ENCODE measurements at places on chromosomes 7 and 10. TPM values are rescaled to one million over a fixed set of nuclear protein-coding genes. Genes with fewer than 3 reads are reported as not detected.

DNA sequence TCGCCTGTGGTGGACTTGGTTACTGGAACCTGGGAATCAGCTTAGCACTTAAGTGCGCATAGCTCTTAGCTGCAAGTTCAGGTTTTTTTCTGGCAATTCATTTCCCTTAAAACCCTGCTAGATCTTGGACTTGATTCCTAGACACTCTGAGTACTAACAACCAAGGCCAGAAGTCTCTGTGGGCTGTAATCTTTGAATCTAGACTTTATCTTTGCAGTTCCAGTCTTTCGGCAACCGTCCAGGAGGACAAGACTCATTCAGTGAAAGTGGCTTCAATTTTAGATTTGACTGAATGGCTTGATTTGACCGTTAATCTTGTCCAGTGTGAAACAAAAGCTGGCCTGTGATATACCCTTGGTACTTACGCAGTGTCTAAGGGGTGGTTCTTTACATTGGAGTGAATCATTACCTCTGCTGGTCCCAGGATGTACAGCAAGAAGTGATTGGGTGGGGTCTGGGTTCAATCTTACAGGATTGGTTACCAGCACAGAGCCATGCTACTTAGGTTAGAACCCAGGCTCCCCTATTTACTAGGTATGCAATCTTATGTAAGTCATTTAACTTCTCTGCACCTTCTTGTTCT, 16.4 kb downstream of the PTTG1IP2 start:
- DNase-seq: no peak

DNA sequence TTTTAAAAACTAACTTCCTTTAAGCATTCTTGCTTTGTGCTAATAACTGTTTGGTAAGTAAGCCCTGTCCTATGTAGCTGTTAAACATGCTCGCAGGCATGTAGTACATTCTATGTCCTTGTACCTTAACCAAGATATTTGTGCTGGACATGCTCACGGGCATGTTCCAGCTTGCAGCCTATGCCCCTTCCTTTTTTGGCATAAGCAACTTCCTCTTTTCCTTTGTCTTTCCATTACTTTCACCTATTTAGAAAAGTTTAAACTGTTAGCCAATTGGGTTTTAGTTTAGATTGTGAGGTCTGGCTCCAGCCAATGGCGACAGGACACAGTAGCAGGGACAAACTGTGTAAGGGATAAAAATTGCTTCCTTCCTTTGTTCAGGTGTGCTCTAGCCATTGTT, 14.4 kb upstream of the APBB1IP start:
- DNase-seq: no peak

CALHM1 gene
- not detected for total RNA-seq

DNA sequence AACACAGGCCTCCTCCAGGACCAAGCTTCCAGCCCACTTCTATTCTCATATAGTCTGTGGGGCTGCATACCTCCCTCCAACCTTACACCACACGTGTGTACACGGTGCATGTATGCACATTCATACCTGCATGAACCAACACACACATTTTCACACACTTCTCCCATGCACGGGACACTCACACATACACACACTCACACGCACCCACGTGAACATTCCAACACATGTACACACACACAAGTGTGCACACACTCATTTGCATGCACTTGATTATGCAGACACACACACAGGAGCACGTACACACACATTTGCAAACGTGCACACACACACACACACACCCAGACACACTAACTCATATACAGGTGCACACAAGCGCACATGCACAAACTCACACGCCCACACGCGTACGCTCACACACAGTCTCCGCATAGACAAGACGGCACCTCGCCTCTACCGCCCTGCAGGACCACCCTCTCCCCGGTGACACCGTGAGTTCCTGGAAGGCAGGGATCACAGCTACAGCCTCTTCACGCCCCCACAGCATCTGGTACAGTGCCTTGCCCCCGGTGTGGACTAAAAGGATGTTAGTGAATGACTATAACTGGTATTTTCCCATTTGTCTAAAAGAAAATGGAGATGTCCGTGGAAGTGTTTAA, 263.8 kb downstream of the PTPRN2 start:
- no peak for DNase-seq

DNA sequence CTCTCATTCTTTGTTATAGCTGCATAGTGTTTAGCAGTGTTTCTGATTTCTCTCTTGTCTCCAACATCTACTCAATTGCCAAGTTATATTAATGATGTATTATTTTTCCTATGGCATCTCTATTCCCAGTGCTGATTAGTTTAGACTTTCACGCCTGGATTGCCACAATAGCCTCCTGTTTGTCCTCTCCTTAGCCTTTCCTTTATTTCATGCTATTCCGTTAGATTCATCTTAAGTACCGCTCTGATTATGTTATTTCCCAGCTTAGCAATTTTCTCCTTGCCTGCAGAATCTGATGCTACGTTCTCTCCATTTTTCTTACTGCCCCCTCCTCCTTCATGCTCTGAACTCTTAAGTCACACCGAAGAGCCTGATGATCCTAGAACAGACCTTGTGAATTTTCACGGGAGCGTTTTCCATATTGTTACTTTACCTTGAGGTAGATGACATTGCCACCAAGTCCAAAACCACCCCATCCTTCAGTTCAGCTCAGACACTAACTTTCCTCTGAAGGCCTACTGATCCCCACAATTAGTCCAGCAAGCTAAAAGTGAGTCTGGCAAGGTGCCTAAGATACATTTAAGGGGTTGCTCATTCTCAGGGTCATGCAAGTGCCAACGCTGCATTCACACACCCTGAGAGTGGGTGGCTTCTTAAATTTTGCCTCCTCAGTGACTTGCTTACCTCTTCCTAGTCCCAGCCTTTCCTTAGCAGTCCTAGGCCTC, 6.6 kb upstream of the NRF1 start:
- DNase-seq: no peak

- no peak for DNase-seq
These were observed 439.5 kb upstream of the NFE2L3 start for GRCh38 chr7:25712500-25712899.

SAMD9 gene
- total RNA-seq: 3.3 TPM

- DNase-seq: no peak
These were observed 525.8 kb downstream of the ZNF33B start for GRCh38 chr10:42112331-42113157.

- no peak for DNase-seq
These were observed 191.2 kb downstream of the ADAM12 start for GRCh38 chr10:126197036-126197543.
